NCI-H1417 treated with DMSO at 0.1 percent for 48 hours (cell line): ENCODE measurements at places on chromosomes 2 and 18.

GRCh38 chr2:68565273-68565672 is 78.1 kb upstream of the PROKR1 start:
- DNase-seq = no peak

- DNase-seq = no peak
Measured at GRCh38 chr2:15812187-15812780, 128.1 kb upstream of the MYCN start.

- no peak for DNase-seq
Measured at GRCh38 chr2:236473691-236474090, 95.9 kb upstream of the ACKR3 start.

- DNase-seq = no peak
Measured at GRCh38 chr2:50763776-50764175, 268.2 kb downstream of the NRXN1 start.

GRCh38 chr2:103809941-103810441 is 1043.9 kb upstream of the POU3F3 start:
- no peak for DNase-seq

DNA sequence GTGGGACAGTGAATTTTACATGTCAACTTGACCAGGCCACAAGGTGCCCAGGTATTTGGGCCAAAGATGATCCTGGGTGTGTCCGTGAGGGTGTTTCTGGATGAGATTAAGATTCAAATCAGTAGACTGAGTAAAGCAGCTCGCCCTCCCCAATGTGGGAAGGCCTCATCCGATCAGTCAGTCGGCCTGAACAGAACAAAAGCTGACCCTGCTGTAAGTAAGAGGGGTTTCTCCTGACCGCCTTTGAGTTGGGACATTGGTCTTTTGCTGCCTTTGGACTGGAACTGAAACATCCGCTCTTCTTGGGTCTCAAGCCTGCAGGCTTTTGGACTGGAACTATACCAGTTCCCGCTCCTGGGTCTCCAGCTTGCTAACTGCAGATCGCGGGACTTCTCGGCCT is 233.3 kb downstream of the KLHL29 start:
- DNase-seq = no peak

DNA sequence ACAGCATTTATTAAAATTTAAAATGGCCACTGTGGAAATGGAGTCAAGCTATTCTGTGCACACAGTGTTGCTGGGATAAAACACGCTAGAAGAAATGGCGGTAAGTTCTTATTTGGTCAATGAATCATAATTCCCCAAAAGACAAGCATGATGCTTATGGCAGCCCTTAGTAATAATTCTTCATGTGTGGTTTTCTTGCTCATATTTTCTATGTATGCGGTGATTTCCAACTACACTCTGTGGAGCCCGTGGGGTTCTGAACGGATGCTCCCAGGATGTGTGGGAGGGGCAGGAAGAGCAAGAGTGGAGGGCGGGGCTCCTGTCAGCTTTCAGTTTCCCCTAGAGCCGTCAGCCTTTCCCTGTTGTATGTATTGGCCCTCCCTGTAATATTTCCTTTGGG is 91.7 kb upstream of the RMDN2 start:
- DNase-seq = no peak

DNA sequence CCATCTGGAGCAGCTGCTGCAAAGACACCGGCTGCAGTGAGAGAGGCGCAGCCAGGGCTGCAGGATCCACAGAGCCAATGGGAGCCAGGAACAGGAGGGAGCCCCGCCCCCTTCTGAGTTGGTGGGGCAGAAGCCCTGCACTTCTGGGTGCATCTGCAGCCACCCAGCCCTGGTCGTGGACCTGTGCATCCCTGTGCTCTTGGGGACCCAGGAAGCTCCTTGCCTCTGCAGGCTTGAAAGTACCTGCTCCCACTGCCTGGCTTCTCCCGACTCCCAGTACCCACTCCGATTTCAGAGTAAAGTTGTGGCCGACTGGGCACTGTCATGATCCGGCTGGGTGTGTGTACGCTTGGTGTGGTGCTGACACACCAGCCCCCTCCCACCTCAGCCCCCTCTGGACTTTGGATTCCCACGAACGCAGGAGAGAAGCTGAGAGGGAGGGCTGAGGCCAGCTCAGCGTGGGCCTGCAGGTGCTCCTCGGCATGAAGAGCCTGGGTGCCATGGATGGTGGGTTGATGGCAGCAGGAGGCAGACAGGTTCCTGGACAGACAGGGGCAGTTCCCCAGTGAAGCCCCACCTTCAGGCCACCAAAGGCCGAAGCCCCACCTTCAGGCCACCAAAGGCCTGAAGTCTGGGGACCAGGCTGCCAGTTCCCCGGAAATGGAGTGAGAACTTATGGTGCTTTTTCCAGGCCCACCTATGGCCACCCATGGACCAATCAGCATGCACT is 34.9 kb downstream of the LRRTM4 start:
- DNase-seq = no peak

GRCh38 chr2:67572721-67573435 is 175.7 kb downstream of the ETAA1 start:
- DNase-seq = no peak

- no peak for DNase-seq
Measured at GRCh38 chr18:346600-346999, 78.8 kb upstream of the THOC1 start.
